ENCODE measurements at places on chromosomes 1 and 21.

- no peak for DNase-seq
Observed at GRCh38 chr21:21907271-21907670, 909.1 kb downstream of the NCAM2 start.

DNA sequence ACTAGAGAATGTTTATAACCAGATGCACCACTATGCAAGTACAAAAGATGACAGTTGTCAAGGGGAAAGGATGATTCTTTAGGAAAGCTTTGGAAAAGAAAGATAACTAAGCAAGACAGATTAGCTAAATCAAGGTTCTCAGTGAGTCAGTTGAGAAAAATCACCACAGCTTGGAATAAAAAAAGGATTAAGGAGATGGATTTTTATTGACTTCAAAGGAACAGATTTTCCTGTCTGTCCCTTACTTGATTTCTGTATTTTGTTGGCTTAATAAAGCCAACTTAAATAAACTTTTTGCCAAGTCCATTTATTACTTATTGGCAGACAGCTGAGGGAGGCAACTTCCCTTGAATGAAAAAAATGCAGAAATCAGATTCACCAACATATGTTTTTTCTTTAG is 93.9 kb downstream of the NR5A2 start:
- no peak for DNase-seq

DNA sequence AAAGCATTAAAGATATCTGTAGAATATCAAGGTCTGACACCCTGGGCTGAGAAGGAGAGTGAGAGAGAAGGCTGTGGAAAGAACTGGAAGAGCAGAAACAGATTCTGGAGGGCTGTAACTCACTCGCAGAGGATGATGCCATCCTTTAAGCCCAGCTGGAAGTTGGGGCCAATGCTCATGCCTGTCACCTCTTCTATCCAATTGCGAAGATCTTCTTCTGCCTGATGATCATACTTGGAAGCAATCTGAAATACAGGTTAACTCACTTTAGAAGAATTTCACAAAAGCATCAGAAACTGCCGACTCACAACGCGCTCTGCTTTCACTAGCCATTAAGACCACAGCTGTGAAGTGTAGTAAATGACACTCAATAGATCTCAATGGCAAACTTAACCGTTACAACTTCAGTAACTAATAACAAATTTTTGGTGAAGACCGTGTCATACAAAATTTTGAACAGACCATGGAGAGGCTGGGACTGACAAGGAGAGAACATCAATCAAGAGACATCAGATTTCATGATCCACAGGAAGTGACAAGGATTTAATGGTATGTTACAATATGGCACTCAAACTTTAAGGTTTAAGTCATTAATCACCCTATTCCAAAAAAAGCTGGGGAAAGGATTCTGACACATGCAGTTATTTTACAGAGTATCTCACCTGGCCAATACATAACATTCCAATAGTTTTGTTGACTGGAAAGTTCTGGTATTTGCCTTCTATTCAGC is 23.5 kb downstream of the CNN3 start:
- DNase-seq = no peak

GRCh38 chr21:40566486-40566885 is 280.5 kb downstream of the DSCAM start:
- DNase-seq = no peak

DNA sequence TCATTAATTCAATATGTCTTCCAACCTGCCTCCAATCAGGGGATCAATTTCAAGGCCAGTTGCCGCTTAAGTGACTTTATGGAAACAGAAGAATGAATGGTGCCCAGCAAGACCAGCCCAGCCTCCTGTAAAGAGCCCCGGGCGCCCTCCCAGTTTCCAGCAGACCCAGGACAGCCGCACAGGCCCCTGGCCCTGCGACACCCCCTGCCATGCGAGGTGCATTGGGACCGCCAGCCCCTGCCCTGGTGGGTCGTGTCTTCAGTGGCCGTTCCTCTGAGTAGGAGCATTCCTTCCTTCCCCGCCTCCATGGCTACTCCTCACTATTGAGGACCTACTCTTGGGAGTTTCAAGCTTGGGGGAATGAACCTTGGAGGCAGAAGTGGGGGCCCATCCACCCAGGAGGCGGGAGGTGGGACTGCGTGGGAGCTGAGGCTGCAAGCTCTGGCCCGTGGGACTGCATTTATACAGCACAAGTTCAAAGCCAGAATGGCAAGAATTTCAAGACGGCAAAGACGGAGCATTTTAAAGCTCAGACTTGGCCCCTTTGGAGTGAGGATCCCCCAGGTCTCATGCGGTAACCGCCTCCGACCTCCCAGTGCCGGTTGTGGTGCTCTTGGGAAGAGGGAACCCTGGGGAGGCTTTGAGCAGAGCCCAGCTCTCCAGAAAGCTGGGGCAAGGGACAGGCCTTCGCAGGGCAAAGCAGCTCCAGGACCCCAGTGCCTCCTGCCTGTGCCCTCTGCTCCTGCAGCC is 73.1 kb upstream of the ACTRT2 start:
- no peak for DNase-seq

DNA sequence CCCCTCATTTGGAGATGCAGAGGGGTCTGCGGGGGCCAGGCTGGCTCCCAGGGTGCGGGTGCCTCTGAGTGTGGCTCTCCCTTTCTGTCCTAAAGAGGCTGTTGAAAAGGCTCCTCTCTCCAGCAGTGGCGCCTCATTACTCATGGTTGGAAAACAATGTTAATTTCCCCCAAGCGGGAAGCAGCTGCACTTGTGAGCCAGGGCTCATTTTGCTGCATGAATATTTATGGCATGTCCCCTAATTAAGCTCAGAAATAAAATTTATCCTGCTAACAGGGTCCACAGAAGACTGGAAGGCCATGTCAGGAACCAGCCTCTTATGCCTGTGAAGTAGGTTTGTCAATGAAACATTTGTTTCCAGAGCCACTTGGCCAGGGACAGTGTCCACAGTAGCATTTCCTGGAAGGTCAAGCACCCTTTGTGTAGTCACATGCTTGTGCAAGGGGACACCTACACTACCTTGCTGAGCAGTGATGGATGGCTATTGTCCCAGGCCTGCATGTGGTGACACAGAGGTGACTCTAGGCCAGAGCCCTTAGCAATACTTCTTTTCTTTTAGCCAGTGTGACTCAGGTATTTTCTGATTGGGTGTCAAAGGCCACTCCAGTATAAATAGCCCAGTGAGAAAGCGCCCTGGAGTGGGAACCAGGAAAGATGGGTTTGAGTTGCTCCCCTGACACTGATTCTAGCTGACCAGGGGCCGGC is 259.0 kb downstream of the FOXD2 start:
- no peak for DNase-seq

- DNase-seq = no peak
Observed at GRCh38 chr1:174344162-174344561, 103.6 kb upstream of the GPR52 start.

GRCh38 chr1:65423884-65424572 is 3.6 kb downstream of the LEPR start:
- DNase-seq = no peak

DNA sequence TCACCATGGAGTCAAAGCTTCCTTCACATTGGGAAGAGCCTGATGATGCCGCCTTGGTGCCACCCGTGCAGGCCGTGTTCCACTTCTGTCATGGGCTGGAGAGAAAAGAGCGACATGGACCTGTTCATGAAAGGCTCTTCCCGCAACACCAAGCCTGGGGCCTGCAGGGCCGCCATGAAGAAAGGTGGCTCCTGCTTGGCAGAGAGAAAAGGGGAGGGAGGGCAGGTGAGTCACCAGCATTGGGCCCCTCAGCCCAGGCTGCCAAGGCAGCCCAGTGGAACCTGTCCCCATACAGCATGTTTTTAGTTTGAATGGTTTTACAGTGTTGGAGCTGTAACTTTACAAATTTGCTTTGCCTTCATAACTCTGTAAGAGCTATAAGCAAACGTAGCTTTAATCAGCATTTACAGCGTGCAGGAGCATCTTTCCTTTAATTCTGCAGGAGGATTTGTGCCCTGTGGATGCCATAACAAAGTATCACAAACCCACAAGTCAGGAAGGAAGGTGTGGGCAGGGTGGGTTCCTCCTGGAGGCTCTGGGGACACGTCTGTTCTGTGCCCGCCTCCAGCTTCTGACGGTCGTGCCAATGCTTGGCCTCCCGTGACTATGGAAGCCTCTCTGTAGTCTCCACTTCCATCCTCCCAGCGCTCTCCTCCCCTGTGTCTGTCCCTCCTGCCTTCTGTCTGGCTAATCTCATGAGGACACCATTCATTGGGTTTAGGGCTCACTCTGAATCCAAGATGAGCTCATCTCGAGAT is 49.1 kb downstream of the RIPK4 start:
- DNase-seq = no peak

- DNase-seq = no peak
Observed at GRCh38 chr1:173523329-173523728, 46.2 kb downstream of the PRDX6 start.

DNA sequence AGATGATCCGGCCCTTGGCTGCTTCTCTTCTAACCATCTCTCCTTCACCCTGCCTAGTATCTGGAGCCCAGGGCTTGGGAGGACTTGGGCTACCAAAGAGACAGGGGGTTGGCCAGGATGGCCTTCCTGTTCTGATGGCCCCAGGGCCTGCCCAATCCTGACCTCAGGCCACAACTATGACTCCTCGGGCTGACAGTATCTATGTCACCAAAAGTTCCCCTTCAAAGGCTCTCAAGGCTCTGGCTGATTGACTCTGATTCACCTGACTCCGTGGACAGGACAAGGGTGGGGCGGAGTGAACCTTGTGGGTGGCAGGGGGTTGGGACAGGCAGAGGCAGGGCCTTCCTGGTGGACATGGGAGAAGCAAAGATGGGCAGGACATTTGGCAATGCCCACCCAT is 12.7 kb downstream of the MEF2D start:
- DNase-seq = no peak

DNA sequence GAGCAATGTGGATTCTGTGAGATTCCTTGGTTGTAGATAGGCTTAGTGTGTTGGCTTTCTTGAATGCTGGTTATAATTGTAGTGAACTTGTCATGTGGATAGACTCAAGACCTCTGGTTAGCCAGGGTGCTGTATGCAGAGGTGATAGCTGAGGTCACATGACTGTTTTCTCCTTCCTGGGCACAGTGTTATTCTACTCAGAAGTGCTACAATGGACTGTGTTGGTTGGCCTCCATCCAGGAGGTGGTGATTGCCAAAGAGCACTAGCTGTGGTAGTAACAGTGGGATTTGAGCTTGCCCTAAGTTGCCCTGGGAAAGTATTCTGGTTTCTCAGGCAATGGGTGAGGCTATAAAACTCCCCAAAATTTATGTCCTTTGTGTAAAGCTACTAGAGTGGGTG is 71.6 kb downstream of the SH3BGR start:
- DNase-seq = no peak

GRCh38 chr1:169141356-169141755 is 34.9 kb downstream of the ATP1B1 start:
- DNase-seq = no peak
